ENCODE measurements at places on chromosomes 12 and 14.
A peak's percentile ranks its signal among the peaks of the same experiment; 100 is the strongest.

DNA sequence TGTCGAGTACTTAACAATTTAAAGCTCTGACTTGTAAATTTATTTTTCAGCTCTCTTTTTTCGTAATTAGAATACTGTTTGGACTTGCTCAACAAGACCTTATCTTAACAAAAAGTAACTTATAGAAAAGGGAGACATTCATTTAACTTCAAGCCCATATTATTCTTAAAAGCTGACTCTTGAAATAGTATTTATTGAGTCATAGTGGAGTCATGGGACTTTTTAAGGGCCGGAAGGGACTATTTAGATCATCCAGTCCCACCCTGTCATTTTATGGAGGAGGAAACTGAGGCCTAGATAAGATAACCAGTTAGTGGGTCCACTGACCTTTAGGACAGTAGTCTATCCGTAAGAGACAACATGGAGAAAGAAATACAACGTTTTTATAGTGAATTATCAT lies 1.5 kb downstream of the RAP1B start:
- no peak for DNase-seq

- DNase-seq: no peak
Observed at GRCh38 chr12:54571193-54572188, 17.0 kb downstream of the PPP1R1A start.

- no peak for DNase-seq
Observed at GRCh38 chr12:102631274-102631673, 150.9 kb upstream of the IGF1 start.

- peak; percentile 12 for DNase-seq
Observed at GRCh38 chr14:58177125-58177524, 22.8 kb upstream of the ACTR10 start.

GRCh38 chr12:94139816-94140215 lies 8.6 kb upstream of the PLXNC1 start:
- DNase-seq: no peak

DNA sequence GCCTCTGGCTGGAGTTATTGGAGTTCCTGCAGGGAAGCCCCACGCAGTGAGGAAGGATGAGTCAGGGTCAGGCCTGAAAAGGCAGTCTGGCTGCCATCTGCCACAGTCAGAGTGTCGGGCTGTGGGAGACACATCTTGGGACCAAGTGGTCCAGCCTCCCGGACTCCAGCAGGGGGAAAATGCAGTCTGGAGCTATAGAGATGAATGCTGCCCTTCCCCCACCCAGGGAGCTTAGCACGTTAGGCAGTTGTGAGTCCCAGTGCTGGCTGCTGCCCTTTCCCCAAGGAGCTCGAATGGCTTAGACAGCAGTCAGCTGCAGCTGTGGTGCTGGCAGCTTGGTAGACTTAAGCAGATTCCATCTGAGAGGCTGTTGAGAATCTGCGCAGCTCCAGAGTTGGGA lies 8.2 kb upstream of the NTS start:
- no peak for DNase-seq

DNA sequence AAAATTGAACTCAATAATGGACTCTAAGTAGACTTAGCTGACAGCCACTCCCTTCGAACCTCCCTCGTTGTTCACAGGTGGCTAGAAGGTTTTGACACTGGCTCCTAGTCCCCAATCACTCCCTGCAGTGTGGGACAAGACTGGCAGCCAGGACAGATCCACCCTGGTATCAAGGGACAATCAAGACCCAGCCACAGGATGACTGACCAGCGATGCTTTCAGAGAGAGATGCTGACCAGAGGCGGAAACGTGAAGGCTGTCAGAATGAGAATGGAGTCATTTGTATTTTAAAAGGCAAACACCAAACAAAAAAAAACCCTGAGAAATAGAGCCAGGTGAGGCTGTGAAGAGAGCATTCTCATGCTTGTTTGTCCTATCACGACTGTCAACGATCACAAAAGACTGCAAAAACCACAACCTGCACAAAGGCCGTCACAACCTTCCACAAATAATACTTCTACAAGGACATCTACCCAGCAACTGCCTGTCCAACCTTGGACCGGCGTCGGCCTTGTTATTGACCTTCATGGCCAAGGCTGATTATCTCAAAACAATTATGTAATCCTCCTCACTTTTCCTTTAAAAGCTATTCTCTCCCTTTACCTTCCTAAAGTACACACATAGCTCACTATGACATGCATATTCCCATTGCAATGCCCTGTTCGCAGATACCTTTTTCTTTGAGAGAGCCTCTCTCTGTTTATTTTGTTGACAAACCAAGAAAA lies 13.2 kb downstream of the EIF5 start:
- no peak for DNase-seq

GRCh38 chr12:22321638-22322037 lies 12.9 kb downstream of the ST8SIA1 start:
- no peak for DNase-seq

Data from NCI-H1092 treated with DMSO at 0.1 percent for 48 hours (cell line).